Astrocyte of the hippocampus (primary cell): ENCODE measurements at places on chromosomes 6 and 20.

DNA sequence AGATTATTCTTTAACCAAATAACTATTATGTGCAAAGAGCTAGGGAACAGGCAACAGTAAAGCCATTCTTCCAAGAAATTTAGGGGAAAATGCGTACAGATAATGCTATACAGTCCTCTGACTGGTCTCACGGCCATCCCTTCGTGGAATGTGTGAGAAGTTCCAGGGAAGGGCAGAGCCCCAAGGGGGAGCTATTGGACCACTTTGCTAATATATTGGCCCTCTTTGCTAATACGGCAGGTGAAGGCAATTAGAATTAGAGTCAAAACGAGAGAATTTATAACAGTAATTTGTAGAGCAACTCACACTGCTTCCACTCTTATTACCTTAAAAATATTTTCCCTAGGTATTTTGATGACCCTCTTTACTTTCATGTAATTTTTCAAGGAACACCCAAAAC lies 140.4 kb downstream of the IMPG1 start:
- peak; percentile 48 for DNase-seq

DNA sequence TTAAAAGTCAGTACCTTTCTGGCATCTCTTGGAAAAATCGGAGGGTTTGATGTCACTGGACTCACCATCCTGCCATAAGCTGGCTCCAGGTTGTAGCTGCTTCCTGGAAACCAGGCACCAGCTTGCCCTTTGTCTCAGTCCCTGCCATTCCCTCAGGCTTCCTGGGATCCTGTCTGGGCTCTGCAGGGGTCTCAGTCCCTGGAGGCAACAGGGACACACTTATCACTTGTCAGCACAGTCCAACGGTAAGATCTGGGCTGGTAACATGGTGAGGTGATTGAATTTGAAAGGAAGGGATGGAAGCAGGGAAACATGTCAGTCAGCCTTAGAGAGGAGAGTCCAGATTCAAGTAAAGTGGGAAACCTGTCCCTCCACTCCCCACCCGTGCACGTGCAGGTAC lies 147.6 kb upstream of the ECI2 start:
- DNase-seq, result no peak

- DNase-seq, result no peak
Observed at GRCh38 chr6:100574836-100575235, 110.1 kb upstream of the SIM1 start.

- peak; percentile 84 for DNase-seq
Observed at GRCh38 chr6:100171533-100172321, 177.7 kb upstream of the MCHR2 start.

DNA sequence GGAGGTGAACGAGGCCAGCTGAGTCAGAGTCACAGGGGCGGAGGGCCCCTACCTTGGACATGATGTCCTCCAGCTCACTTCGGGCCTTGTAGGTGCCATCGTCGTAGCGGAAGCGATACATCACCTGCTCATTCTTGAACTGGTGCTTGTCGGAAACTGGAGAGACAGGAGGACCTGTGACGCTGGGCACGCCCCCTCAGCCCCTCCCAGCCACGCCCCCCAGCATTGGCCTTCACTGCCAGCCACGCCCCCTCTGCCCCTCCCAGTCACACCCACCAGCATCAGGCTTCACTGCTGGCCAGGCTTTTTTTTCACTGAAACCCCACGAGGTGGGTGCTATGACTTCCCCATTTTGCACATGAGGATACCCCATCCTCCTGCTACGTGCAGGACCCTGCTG lies 148.2 kb downstream of the PREX1 start:
- no peak for DNase-seq

GRCh38 chr6:48835421-48835958 lies 627.6 kb downstream of the MMUT start:
- DNase-seq, result no peak

DNA sequence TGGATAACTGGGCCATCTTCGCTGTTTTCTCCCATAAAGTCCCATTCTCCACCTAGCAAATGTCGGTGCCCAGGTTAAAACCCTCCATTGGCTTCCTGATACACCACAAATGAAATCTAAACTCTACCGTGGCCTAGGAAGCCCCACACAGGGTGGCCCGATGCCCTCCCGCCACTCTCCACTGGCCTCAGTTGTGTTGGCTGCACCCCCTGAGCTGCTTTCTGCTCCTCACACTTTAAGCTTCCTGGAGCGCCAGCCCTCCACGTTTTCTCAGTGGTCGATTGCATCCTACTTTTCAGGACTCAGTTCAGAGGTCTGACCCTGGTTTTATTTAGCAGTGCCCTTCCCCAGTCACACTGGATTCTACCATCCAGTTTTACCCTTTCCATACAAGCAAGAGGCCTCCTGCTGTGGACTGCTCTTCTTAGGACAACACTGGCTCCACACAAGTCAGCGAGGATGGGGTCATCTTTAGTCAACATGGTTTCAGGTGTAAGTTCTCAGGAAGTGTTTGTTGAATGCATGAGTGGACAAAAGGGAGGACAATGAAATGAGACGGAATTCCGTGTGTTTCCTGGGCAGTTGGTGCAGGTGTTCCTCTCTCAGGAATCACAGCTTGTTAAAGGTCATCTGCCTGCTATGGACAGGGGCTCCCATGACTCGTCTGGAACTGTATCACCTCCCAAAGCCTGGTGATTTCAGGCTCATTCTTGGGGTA lies 124.1 kb downstream of the SULF2 start:
- DNase-seq, result no peak
